Right atrium auricular region (tissue), 2 donors: ENCODE measurements at places on chromosomes 1 and 21. TPM values are rescaled to one million over a fixed set of nuclear protein-coding genes. Genes with fewer than 3 reads are reported as not detected.

PRKCZ gene
- 16.4 TPM for total RNA-seq

LCE2A gene
- not detected for total RNA-seq

ARMH1 gene
- total RNA-seq, result 0.19 TPM

CRYAA gene
- total RNA-seq, result not detected

C1orf53 gene
- 12.1 TPM for total RNA-seq

TRIM46 gene
- total RNA-seq, result 0.20 TPM

TMEM125 gene
- 0.70 TPM for total RNA-seq

SLC5A3 gene
- 4.6 TPM for total RNA-seq

DNA sequence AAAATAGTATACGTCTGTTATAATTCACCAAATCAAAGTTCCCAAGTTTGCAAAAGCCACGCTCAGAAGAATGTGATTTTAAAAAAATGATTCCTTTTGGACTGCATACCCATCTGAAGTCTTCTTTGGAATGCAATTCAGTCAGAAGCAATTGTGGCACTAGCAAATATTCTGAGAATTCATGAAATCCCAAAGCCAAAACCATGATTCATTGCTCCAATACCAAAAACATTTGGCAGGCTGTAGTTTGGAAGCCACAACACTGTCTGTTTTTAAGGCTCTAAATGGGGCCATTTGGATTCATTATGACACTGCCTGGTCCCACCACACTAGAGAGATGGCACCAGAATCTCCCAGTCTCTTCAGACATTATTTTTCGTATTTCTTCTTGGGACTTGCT lies 21.8 kb upstream of the LRRC53 start:
- no peak for DNase-seq

- no peak for DNase-seq
These were observed 74.5 kb upstream of the COL24A1 start for GRCh38 chr1:86231076-86231475.

- peak; percentile 81 for DNase-seq
These were observed at the start of gene S1PR1 for GRCh38 chr1:101236516-101237228. TSS of gene S1PR1 (plus strand) at chr1:101237019. CDS start at chr1:101238985, 1,966 bp downstream.

GRCh38 chr1:29821605-29822004 lies 585.3 kb downstream of the PTPRU start:
- DNase-seq, result peak; percentile 34

GRCh38 chr1:39761557-39762260 lies 9.4 kb downstream of the OXCT2 start:
- no peak for DNase-seq

DNA sequence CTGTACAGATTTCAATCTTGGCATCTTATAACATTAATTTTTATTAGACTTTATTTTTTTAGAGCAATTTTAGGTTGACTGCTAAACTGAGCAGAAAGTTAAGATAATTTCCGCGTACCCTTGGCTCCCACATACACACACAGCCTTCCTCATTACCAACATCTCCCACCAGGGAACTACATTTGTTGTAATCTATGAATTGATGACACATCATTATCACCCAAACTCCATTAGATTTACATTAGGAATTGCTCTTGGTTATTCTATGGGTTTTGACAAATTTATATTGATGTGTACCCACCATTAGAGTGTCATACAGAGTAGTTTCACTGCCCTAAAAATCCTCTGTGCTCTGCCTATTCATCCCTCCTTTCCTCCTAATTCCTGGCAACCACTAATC lies 56.4 kb upstream of the GRIK3 start:
- no peak for DNase-seq

GRCh38 chr1:66439031-66439740 lies 94.8 kb upstream of the SGIP1 start:
- DNase-seq, result no peak

GRCh38 chr1:5910276-5910620 lies 82.0 kb downstream of the NPHP4 start:
- DNase-seq, result no peak

- peak; percentile 92 for DNase-seq
These were observed at the start of gene UROD for GRCh38 chr1:45011837-45012638. TSS of gene UROD (plus strand) at chr1:45012254. CDS start at chr1:45012266, 12 bp downstream.

DNA sequence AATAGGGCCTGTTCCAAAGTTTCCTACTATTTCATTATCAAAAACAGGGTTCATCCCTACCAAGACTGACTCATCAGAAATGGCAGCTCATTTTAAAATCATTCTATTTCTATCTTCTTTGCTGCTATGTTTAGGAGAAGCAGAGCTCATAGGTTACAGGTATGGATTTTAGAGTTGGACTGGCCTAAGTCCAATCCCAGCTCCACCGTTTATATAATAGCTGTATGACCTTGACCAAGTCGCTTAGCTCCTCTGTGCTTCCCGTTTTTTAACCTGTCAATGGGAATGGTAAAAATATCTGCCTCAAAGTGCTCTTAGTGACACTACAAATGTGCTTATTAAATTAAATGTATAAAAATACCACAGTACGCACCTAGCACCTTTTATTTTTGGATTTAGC lies 412.6 kb downstream of the ZP4 start:
- DNase-seq, result no peak

- DNase-seq, result no peak
These were observed 386.6 kb downstream of the PTBP2 start for GRCh38 chr1:97108179-97108578.

GRCh38 chr1:115839679-115840237 lies 1.2 kb downstream of the NHLH2 start:
- DNase-seq, result no peak
